ENCODE measurements at places on chromosomes 2 and 18. TPM values are rescaled to one million over a fixed set of nuclear protein-coding genes. Genes with fewer than 3 reads are reported as not detected.

Gene KCNG2
- not detected for total RNA-seq

Gene CPS1
- 6.0 TPM for total RNA-seq

- H3K4me1 ChIP-seq: no peaks in the 10 kb centered on the region
- H3K36me3 ChIP-seq: no peaks in the 10 kb centered on the region
- no peak for DNase-seq
- H3K27me3 ChIP-seq: no peaks in the 10 kb centered on the region
- no peak overlapping the region for H3K4me3 ChIP-seq
- no peak overlapping the region for H3K27ac ChIP-seq
Observed at GRCh38 chr2:44616667-44617155, 255.0 kb downstream of the CAMKMT start.

DNA sequence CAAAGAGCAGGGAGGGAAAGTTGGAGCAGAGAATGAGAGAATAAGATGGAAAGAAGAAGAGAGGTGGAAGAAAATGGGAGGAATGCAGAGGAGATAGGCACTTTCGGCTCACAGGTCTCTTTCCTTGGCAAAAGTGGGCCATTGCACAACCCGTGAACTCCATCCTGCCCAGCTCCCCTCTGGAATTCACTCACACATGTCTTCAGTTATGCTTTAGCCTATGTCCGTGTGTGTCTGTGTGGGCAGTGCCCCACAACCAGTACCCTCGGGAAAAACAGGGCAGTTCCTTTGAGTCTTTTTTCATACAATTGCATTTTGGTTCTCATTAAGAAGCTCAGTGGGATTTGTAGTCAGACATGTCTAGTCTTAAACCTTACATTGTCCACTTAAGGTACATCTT lies 34.5 kb downstream of the DTNA start:
- H3K36me3 ChIP-seq: no peaks in the 10 kb centered on the region
- no peaks in the 10 kb centered on the region for H3K27me3 ChIP-seq
- no peaks in the 10 kb centered on the region for H3K4me1 ChIP-seq

GRCh38 chr2:154470376-154470775 lies 228.1 kb upstream of the KCNJ3 start:
- H3K4me3 ChIP-seq: no peak overlapping the region
- no peak overlapping the region for H3K27ac ChIP-seq
- no peaks in the 10 kb centered on the region for H3K4me1 ChIP-seq
- no peaks in the 10 kb centered on the region for H3K36me3 ChIP-seq

DNA sequence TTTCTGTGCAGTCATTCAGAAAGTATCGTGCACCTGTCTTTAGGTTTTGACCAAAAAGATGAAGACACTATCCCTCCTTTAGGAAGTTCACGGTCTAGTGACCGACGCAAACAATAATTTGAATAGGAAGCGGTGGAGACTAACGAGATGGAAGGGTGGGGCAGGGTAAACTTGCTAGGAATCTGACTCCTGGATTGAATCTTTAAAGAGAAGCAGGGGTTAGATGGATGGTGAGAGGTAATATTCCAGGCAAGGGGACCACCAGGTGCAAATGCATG lies 651 bp upstream of the TXNL1 start:
- no peak for DNase-seq
- peak overlapping the region; percentile 73 for H3K27ac ChIP-seq
- H3K4me3 ChIP-seq: 0 out of 2 replicates have a peak overlapping the region, but pooled peaks have one; percentile 2
- no peaks in the 10 kb centered on the region for H3K4me1 ChIP-seq
- peaks cover 15% of the 10 kb centered on the region for H3K36me3 ChIP-seq

DNA sequence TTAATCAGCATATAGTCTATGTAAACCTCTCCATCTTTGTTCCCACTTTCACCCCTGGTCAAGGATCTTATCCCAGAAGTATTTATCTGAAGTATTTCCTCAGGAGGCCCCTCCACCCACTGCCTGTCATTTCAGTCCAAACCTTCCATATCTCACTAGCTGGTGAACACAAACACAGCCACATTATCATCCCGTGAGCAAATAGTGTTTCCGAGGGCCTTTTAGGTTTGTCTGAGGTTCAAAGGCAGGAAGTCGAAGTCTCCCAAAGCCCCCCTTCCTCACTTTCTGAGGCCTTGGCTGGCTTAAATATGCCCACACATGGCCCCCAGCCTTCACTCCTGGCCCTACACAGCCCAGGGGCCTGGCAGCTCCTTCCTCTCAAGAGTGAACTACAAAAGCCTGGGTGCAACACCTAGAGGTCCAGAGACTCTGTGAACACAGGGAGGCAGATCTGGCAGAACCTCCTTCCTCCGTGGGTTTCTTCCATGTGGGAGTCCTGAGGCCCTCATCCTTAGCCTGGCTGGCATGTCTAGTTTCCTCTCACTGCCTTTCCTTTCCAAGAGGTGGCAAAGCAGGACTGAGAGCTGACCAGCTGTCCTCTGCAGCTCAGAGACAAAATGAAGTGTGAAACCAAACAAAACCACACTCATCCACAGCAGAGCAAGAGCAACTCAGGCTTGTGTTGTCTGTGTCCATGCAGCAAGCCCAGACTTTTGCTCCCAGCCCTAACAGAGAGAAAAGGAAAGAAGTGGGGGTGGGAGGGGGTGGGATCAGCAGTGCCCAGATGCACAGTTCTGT lies 264.2 kb downstream of the SS18 start:
- H3K4me1 ChIP-seq: no peaks in the 10 kb centered on the region
- no peaks in the 10 kb centered on the region for H3K27me3 ChIP-seq
- H3K4me3 ChIP-seq: no peak overlapping the region
- H3K27ac ChIP-seq: no peak overlapping the region
- no peaks in the 10 kb centered on the region for H3K36me3 ChIP-seq

DNA sequence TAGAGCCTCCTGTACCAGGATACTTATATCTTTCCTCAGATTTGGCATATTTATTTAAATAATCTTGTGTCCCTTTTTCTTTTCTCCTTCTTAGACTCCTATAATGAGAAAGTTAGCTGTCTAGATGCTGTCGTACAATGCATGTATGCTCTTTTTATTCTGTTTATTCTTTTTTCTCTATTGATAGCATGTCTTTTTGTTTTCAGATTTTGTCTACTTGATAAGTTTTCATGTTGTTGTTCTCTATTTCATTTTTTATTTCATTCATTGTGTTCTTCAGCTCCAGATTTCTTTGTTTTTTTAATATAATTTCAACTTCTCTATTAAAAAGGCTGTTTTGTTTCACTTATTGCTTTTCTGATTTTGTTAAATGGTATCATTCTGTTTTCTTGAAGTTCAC lies 674.3 kb upstream of the POU3F3 start:
- DNase-seq: no peak
- no peak overlapping the region for H3K4me3 ChIP-seq
- no peak overlapping the region for H3K27ac ChIP-seq
- H3K36me3 ChIP-seq: no peaks in the 10 kb centered on the region

DNA sequence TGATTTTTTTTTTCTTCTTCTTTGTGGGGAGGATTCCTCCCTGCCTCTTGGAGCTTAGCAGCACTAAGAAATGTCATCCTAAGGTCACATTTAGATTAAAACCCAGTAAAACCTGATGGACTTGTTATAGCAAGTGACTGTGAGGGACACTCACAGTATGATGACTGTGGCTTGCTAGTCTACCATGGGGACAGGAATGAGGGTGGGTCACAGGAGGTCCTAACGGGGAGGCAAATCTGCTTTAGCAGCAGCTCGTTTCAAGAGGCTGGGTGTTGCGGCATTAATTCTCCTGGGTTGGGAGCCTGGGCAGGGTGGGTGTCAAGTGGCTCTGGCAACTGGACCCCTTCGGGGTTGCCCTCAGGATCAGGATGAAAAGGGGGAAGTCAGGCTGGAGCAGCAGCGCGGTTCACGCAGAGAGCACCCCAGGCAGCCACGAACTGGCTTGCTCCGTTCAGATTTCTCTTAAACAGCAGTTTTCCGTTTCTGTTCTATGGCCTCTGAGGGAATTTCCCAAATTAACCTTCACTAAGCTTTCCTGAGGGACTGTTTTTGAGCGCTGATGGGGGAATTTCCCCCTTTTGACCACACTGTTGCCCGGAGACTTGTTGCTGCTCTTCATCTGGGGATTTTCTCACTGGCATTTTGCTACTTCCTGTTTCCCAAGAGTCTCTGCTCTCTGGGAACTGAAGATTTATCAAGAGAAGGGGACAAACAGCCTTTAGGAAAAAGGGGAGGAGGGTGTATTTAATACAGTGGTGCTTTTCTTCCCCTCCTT lies 59.8 kb upstream of the PELI1 start:
- H3K4me1 ChIP-seq: no peaks in the 10 kb centered on the region
- H3K27me3 ChIP-seq: no peaks in the 10 kb centered on the region
- H3K36me3 ChIP-seq: no peaks in the 10 kb centered on the region
- H3K27ac ChIP-seq: no peak overlapping the region
- no peak for DNase-seq

Gene LDLRAD4
- 0.25 TPM for total RNA-seq

GRCh38 chr18:10049747-10050146 lies 135.9 kb downstream of the VAPA start:
- no peak overlapping the region for H3K27ac ChIP-seq
- H3K4me3 ChIP-seq: no peak overlapping the region
- H3K4me1 ChIP-seq: peaks cover 4% of the 10 kb centered on the region
- peaks cover 33% of the 10 kb centered on the region for H3K27me3 ChIP-seq
- DNase-seq: no peak
- no peaks in the 10 kb centered on the region for H3K36me3 ChIP-seq

GRCh38 chr2:186644791-186645190 lies 49.1 kb upstream of the FAM171B start:
- DNase-seq: no peak
- no peak overlapping the region for H3K27ac ChIP-seq
- H3K4me3 ChIP-seq: no peak overlapping the region
- H3K27me3 ChIP-seq: no peaks in the 10 kb centered on the region
- peaks cover 19% of the 10 kb centered on the region for H3K36me3 ChIP-seq
- H3K4me1 ChIP-seq: no peaks in the 10 kb centered on the region

- no peak overlapping the region for H3K27ac ChIP-seq
- peak; percentile 17 for DNase-seq
- H3K4me1 ChIP-seq: peaks cover 5% of the 10 kb centered on the region
- H3K36me3 ChIP-seq: peaks cover 93% of the 10 kb centered on the region
Observed at GRCh38 chr2:231068525-231069222, 12.0 kb downstream of the PSMD1 start.

- peaks cover 8% of the 10 kb centered on the region for H3K4me1 ChIP-seq
- H3K27ac ChIP-seq: no peak overlapping the region
- no peaks in the 10 kb centered on the region for H3K27me3 ChIP-seq
- H3K4me3 ChIP-seq: no peak overlapping the region
- no peaks in the 10 kb centered on the region for H3K36me3 ChIP-seq
Observed at GRCh38 chr2:20555954-20556353, 94.9 kb downstream of the HS1BP3 start.

Gene CHRND
- total RNA-seq: not detected

Gene SP110
- 5.1 TPM for total RNA-seq

Gene LBH
- total RNA-seq: 9.5 TPM

DNA sequence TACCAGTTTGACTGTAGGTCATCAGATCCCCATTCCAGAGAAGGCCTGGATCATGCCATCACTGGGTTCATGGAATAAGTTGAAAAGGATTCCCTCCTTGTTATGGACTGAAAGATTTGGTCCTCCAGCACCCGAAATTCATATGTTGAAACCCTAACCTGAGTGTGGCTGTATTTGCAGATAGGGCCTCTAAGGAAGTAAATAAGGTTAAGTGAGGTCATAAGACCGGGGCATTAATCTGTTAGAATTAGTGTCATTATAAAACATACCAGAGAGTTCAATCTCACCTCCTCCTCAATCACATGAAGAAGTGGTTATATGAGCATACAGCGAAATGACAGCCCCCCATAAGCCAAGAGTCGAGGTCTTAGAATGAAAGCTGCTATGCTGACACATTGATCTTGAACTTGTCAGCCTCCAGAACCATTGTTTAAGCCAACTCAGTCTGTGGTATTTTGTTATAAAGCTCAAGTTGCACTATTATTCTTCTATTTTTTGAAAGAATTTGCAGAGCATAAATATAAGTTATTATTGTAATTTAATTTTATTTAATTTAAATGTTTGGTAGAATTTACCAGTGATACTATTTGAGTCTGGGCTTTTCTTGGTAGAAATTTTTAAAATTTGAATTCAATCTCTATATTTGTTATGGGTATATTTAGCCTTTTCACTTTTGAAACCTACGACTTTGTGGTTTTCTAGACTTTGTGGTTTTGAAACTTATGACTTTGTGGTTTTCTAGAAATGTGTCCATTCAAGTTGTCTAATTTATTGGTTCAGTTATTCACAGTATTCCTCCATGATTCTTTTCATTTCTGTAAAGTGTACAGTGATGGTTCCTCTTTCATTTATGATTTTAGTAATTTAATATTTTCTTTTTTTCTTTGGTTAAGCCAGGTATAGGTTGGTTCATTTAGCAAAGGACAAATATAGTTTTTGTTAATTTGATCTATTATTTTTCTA lies 1206.7 kb upstream of the CDH2 start:
- no peak overlapping the region for H3K27ac ChIP-seq
- H3K27me3 ChIP-seq: no peaks in the 10 kb centered on the region
- H3K4me3 ChIP-seq: no peak overlapping the region
- H3K4me1 ChIP-seq: no peaks in the 10 kb centered on the region
- H3K36me3 ChIP-seq: no peaks in the 10 kb centered on the region

GRCh38 chr2:15897431-15898098 lies 42.8 kb upstream of the MYCN start:
- no peak overlapping the region for H3K27ac ChIP-seq
- no peaks in the 10 kb centered on the region for H3K36me3 ChIP-seq
- no peaks in the 10 kb centered on the region for H3K27me3 ChIP-seq
- no peak for DNase-seq
- no peaks in the 10 kb centered on the region for H3K4me1 ChIP-seq

DNA sequence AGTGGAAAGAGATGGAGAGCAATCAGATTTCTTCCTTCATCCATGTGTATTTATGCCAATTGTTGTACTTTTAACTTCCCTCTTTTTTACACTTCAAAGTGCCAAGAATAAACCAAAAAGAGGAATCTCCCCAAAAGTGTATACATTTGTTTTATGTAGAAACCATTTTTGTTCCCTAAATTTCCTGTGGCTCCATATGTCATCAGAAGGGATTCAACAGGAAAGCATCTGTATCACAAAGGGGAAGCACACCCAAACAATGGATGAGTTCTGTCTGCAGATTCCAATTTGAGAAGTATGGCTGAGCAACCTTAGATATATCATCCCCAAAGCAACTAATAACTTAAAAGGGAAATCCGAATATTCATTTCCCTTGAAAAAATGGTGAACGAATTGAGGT lies 275.0 kb downstream of the MREG start:
- H3K36me3 ChIP-seq: no peaks in the 10 kb centered on the region
- no peak overlapping the region for H3K27ac ChIP-seq
- no peak overlapping the region for H3K4me3 ChIP-seq
- H3K4me1 ChIP-seq: no peaks in the 10 kb centered on the region

- H3K36me3 ChIP-seq: no peaks in the 10 kb centered on the region
- no peak overlapping the region for H3K27ac ChIP-seq
- no peak for DNase-seq
- peaks cover 6% of the 10 kb centered on the region for H3K4me1 ChIP-seq
Observed at GRCh38 chr18:61554117-61554776, 221.0 kb downstream of the CDH20 start.

Data from K562 (cell line).